ENCODE measurements at places on chromosomes 7 and 10.
A peak's percentile ranks its signal among the peaks of the same experiment; 100 is the strongest.

DNA sequence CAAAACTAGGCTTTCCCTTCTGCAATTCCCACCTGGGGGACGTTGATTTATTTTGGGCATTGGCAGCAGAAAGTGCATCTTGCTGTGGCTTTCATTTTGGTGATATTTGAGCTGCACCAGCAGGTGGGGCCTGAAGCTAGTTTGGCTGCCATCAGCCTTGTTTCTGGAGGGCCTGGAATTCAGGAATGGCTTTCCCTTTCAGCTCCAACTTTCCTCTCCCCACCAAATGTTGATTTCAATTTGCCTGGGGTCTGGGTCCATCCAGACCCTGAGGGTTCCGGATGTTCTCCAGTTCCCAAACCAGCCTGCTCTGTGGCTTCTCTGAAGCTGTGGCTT is 640.4 kb downstream of the TYW1 start:
- no peak for DNase-seq

DNA sequence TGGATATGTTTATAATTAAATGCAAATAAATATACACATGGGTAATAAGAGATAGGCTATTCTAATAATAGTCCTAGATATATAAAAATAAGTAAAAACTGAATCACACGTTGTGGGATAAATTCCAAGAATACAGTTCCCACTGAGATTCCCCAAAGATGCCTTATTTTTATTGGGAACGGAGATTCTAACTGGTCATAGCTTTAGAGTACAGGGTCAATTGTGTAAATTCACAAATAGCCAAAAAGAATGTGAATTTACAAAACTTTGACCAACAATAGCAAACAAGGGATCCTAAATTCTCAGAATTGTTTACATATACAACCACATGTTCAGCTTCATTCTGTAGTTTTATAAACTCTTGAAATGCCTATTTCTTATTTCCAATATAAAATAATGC is 65.0 kb downstream of the VSTM4 start:
- DNase-seq = no peak

GRCh38 chr7:155685070-155685790 is 40.8 kb downstream of the RBM33 start:
- no peak for DNase-seq

DNA sequence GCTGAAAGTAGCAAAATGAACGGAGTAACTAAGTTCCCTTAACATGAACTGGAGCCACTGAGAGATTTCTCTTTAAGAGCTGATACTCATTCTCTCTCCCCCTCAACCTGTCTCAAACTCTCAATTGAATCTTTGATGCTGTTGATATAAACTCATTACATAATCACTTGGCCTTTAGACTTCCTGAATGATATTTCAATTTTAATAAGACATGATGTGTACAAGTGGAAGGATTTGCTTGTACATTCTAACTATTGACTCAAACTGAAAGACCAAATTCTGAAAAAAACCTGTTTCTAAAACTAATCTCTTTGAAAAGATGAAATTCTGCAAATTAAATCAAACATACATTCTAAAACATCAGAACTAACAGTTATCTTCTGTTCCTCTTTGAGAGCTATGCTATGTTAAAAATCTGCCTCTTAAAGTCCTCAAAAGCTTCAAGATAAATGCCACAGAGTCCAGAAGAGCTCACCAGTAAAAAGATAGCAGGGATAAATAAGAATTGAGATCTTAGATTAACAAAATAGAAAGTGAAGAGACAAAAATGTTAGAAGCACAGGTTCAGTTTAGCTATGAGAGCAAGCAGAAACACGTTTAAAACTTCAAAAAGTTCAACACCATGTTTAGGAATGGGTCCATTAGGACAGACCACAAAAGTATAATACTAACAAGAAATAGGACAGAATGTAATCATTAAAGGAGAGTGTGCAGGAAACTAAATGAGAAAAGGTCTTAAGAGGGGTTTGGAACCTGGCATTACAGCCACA is 46.1 kb downstream of the TNPO3 start:
- DNase-seq = no peak

GRCh38 chr7:1029637-1030443 is 14.5 kb upstream of the GPR146 start:
- DNase-seq = no peak

- DNase-seq = no peak
These were observed 79.3 kb upstream of the MDFIC start for GRCh38 chr7:114842551-114843065.

- no peak for DNase-seq
These were observed 4.3 kb downstream of the OR2A2 start for GRCh38 chr7:144113651-144114050.

GRCh38 chr7:96118449-96119001 is 203.4 kb downstream of the SLC25A13 start:
- DNase-seq = no peak

GRCh38 chr7:739983-740942 is 13.2 kb upstream of the PRKAR1B start:
- no peak for DNase-seq

DNA sequence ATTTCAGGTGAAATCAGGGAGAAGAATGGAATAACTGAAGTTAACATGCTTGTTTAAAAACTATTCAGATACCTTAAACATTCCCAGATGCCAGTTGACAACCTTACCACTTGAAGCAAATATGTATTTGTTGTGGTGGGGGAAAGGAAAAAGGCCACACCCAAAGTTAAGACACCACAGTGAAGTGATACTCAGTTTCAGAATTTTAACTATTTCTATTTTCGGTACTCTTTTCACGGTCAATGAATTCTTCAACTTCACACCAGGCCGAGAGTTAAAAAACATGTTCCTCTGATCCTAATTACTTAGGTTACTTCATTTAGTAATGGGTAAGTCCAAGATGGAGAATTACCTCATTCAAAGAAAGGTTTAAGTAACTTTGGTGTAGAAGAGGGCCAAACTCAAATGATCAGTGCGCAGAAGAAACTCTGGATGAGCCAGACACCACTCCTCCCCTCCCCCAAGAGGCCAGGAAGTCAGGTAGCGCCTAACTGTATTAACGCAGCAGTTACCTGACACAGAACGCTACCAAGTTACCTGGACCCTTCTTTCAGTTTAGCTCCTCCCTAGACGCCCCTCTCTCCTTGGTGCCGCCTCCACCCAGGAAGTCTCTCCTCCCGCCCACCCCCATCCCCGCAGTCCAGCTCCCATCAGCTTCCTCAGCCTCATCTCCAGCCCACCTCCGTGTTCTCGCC is 700 bp downstream of the MTPN start:
- DNase-seq = peak; percentile 26

DNA sequence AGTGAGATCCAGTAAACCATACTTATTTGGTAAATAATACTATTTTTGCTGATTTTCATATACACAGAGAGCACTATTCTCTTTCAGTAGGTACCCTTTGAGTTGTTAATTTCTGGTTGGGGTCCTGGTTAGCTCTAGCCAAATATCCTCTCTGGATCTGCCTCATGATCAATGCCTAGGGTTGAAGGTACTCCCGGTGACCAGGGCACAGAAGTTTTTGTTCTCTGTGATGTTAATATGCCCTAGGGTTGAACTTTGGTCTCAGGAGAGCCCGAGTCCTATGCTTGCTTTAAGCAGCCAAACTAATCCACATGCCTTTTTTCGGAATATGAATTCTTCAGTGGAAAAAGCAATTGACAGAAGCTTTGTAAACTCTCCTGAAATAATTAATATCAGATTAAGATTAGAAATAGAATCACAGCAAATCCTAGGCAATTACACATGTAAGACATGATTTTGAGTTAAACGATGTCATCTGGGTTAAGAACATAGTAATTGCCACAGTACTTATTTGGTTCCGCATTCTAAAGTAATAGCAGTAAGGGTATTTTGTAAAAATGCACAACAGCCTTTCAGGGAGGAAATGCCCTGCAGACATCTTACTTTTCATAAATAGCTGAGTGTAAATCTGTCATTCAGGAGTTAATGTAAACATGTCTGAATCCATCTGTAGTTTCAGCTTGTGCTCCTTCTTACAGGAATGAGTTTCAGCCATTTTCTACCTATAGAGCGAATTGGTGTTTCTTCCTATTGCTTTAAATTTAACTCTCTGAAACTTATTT is 10.1 kb downstream of the CHN2 start:
- DNase-seq = no peak

DNA sequence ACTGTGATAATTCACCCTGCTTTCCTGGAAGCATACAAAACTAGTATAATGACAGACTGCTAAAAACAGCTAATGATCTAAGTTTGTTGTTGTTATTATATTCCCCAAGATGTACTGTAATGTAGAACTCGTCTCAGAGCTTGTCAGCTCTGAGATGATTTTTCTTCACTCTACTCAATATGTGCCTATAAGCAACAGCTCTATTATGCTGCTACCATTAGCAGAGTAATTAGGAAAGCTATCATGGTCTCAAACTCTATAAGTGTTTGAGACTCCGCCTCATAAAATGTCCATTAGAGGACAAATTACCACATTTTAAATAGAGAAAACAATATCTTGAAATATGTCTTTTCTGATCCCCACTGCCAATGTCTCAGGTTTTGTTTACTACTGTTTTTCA is 476.5 kb upstream of the PCDH15 start:
- no peak for DNase-seq

GRCh38 chr7:27100694-27101170 is 1.8 kb downstream of the HOXA2 start:
- no peak for DNase-seq

- DNase-seq = no peak
These were observed 11.6 kb downstream of the FAM204A start for GRCh38 chr10:118330295-118331076.

DNA sequence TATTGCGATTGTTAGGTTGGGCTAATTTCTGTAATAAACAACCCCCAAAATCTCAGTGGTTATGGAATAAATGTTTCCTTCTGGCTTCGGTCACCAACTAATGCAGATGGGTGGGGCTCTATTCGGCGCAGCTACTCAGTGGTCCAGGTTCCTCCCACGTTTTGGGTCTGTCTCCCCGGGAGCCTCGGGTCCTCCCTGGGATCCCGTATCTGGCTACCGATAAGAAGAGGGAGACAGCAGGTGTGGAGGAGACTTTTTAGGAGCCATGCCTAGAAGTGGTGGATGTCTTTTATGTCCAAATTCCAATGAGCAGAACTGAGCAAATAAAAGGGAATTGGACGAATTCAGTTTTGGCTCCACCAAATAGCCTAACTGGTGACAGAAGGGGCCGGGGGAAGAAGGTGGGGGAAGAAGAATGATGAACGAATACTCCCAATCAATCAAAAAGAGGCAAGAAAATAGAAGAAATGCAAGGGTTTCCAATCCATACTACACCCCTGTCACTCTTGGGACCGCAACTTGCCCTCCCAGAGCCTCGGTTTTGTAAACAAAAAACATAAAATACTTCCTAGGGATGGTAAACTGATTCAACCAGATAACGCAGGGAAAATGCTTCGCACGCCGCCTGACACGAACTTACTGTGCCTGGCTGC is 498 bp upstream of the C10orf53 start:
- DNase-seq = no peak

DNA sequence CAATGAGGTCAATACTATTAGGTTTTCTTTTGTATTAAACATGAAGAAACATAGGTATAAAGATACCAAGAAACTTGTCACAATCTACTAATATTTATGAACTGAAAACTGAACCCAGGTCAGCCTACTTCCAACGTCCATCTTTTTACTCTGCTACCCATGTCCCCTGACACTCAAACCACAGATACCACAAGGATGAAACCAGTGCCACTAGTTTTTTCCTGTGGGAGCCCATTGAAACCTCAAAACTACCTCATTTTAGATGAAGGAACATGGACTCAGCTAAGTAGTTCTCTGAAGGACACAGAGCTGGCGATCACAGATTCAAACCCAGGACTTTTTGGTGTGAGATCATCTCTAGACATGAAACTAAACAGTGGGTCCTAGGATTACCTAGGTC is 6.8 kb downstream of the TET1 start:
- no peak for DNase-seq

- no peak for DNase-seq
These were observed 54.7 kb upstream of the SYPL1 start for GRCh38 chr7:106166651-106167342.

DNA sequence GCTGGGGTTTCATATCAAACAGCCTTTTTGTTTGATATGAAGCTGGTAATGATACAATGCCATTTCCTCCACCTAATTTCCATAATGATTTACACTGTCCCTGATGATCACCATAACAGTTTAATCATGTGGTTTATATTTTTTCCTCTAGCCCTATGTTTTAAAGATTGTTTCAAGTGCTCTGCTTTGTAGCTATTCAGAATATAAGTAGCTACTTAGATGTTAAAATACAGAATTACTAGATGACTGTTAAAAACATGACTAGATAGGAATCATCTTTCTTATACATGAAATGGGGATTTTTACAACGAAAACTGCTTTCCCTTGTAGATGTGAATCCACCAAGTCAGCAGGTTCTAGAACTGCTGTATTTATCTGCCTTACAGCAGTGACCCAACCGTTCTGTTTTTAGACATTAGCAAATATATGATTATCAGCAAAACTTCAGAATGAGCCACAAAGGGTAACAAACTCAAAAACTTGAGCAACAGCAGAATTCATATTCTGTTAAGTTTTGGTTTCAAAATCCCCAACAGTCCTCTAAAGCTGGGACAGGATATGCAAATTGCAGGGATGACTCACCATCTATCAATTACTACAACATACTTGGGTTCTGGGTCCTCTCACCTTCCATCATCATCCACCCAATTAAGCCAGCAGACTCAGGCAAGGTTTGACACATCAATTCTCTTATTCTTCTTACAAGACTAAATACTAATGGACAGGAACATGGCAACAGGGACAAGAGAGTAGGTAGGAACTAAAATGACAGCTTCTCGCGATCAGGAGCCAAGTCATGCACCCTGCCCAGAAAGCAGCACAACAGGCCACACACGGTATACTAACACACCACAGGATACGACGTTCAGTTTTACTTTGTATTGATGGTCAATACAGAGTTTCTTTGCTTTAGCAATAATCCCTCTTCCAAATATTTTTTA is 83.9 kb downstream of the PIP4K2A start:
- DNase-seq = peak; percentile 38

DNA sequence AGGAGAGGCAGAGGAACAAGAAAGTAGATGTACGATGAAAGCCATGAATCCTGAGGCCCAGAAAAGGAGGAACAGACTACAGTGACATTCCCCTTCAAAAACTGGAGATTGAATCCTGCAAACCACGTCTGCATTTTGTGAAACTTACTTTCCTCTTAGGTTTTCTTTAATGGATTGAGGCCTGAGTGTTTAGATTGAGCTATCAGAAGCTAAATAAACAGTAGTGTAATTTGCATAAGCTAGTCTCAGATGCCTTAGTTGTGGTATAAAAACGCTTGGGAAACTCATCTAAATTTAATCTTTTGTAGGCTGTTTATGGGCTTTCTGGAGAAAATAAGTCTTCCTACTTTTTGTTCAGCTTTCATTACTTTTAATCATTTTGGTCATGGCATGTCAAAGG is 94.8 kb upstream of the HDAC9 start:
- DNase-seq = no peak

DNA sequence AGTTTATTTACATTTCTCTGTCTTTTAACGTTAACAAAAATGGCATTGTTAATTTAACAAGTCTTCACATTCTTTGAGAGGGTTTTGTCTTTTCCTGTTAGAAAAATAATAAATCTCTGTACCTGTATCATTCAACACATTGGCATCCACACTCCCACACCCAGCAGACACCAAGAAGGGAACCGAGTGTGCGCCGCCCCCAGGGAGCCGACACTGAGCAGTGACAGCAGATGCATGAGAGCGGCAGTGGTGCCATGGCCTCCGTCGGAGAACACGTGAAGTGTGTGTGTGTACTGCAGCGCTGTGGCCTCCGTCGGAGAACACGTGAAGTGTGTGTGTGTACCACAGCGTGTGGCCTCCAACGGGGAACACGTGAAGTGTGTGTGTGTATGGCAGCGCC is 63.3 kb downstream of the DYNC2I1 start:
- no peak for DNase-seq

Data from stimulated activated CD4-positive, alpha-beta T cell treated with anti-CD3 and anti-CD28 coated beads, Interleukin-4, amount 100 ng/mL, for 48 hours (primary cell).